Tibial artery (tissue), 4 donors: ENCODE measurements at places on chromosomes 3 and 15.
A peak's percentile ranks its signal among the peaks of the same experiment; 100 is the strongest.

DNA sequence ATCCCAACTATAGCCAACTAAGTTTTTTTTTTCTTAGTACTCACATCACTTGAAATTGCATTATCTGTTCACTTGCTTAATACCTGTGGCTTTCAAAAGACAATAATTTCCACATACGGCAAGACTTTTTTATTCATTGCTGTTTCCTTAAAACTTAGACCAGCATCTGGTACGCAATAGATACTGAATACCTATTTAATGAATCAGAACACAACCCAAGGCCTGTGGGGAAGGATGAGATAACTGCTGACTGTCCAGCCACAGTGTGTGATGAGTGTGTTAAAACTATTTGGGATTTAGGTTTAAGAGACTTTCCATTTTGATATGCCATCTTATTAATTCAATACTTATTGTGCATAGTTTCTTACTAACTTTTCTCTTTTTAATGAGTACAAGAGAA, 988.7 kb downstream of the NTRK3 start:
- no peak overlapping the region for H3K27ac ChIP-seq
- no peak overlapping the region for H3K4me3 ChIP-seq
- no peak for DNase-seq
- H3K27me3 ChIP-seq, result no peaks in the 10 kb centered on the region

GRCh38 chr3:9157651-9158362, 91.6 kb downstream of the SRGAP3 start:
- no peak for DNase-seq
- H3K4me3 ChIP-seq, result no peak overlapping the region
- no peak overlapping the region for H3K27ac ChIP-seq
- H3K27me3 ChIP-seq, result no peaks in the 10 kb centered on the region

GRCh38 chr15:57355259-57355658, 21.0 kb upstream of the CGNL1 start:
- peaks cover 7% of the 10 kb centered on the region for H3K27me3 ChIP-seq
- H3K4me3 ChIP-seq, result no peak overlapping the region
- H3K27ac ChIP-seq, result no peak overlapping the region
- no peaks in the 10 kb centered on the region for H3K36me3 ChIP-seq
- no peaks in the 10 kb centered on the region for H3K4me1 ChIP-seq

DNA sequence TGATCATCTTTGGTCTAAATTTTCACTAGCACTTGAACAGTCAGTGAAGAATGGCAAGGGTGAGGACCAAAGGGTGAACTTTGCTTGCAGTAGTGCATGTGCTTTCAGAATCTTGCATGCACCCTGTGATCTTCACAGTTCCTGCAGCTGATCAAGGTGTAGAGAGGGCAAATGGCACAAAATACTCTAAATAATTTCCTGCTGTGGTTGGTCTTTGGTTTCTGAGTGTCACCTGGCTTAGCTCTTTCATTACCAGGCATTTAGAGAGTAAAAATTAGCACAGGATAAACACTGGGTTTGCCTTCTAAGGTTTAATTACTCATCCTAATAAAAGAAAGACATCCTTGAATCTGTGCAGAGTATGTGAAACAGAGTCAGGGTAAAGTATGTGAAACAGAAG, 11.4 kb downstream of the TIPARP start:
- H3K36me3 ChIP-seq, result no peaks in the 10 kb centered on the region
- no peak for DNase-seq
- no peak overlapping the region for H3K4me3 ChIP-seq
- peaks cover 19% of the 10 kb centered on the region for H3K4me1 ChIP-seq
- no peaks in the 10 kb centered on the region for H3K27me3 ChIP-seq
- no peak overlapping the region for H3K27ac ChIP-seq

DNA sequence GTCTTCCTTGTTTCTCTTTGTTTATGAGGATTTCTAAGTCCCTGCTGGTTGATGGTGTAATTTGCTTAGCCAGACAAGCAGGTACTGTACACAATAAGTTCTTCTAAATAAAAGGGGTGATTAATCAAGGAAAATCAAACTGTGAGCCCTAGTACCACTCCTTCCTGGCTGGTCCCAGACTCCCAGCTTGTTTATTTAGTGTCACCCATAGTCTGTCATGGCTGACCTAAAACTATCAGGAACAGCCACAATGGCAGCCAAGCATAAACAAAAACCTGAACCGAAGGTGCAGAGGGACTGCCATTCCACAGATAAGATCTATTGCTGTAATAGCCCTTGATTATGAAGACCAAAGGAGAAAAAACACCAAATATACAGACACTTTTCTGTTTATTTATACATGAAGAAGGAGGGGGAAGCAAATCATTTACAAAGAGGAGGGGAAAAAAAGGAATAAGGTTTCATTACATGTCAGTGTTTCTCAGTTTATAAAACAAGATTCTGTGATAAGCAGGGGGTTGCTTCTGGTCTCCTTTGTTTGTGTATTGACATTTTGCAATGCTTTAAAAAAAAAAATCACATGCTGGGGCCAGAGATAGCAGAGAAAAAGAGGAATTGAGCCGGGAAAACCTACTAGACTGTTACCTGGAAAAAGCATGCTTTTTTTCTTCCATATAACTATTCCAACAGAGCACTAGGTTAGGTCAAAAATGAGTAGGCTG, 182.4 kb upstream of the DPH6 start:
- H3K27ac ChIP-seq, result no peak overlapping the region
- H3K27me3 ChIP-seq, result no peaks in the 10 kb centered on the region
- DNase-seq, result no peak
- H3K4me3 ChIP-seq, result no peak overlapping the region

GRCh38 chr15:39873978-39874377, 46.1 kb downstream of the GPR176 start:
- no peak for DNase-seq
- no peak overlapping the region for H3K27ac ChIP-seq
- H3K36me3 ChIP-seq, result no peaks in the 10 kb centered on the region

DNA sequence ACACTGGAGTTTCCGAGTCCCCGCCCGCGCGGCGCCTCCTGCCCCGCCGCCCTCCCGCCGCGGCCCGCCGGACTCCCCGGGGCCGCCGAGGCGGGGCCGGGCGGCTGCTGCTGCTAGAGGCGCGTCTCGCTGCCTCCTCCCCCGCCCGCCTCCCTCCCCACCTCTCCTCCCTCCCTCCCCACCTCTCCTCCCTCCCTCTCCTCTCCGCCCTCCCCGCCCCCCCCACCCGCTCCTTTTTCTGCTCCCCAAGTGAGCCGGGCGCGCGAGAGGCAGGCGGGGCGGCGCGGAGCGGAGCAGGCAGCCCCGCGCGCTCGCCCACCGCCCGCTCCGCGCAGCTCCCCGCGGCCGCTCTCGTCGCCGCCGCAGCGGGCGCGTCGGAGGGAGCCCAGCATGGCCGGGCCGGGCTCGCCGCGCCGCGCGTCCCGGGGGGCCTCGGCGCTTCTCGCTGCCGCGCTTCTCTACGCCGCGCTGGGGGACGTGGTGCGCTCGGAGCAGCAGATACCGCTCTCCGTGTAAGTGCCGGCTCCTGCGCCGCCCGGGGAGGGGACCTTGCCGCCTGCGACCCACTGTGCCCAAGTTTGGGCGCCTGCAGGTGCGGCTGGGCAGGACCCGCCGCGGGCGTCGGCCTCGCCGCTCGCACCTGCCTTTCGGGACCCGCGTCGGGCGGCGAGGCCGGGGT, at the start of gene CACNA2D3:
Gene CACNA2D3, plus strand, starts transcription at position 229 of the 679 bp plus-strand sequence.
- peaks cover 36% of the 10 kb centered on the region for H3K4me1 ChIP-seq
- peak within 1 kb of the TSS; percentile 61 for H3K4me3 ChIP-seq
- DNase-seq, result no peak
- H3K27me3 ChIP-seq, result peaks cover 48% of the 10 kb centered on the region
- H3K27ac ChIP-seq, result no peak within 1 kb of the TSS

DNA sequence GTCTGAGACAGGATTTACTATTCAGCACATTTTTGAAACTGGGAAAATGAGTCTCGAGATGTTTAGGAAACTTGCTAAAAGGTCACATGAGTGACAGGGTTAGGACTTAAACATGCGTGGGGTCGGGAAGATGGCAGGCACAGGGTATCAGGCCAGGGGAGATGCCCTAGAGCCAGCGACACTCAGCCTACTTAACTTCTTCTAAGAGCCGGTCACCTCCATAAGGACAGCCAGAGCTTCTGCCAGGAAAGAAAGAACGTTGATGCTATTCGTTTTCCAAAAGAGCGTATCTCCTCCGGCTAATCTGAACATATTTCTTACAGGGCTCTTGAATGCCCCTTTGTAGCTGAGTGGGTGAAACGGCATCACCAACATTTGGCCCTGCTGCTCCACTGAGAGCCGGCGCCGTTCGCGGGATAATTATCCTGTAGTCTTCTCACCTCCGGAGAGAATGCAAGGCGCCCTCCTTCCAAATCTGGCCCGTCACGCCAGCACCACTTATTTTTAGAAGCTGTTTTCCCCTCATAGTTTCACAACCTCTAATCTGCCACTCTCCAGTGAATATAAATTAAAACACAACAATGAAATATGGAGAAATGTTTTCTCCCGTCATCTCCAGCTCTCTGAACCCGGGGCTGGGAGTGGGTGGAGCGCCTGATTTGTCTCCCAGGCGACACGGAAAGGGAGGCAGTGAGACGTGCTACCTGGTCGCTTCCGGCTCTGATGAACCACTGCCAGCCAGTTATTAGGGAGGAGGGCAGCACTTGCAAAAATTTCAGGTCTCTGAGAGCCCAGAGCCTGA, 58.5 kb downstream of the LIPC start:
- H3K4me3 ChIP-seq, result no peak overlapping the region
- no peaks in the 10 kb centered on the region for H3K36me3 ChIP-seq
- H3K27me3 ChIP-seq, result no peaks in the 10 kb centered on the region
- peaks cover 3% of the 10 kb centered on the region for H3K4me1 ChIP-seq
- no peak for DNase-seq
- no peak overlapping the region for H3K27ac ChIP-seq

GRCh38 chr3:34381243-34381642, 582.8 kb downstream of the PDCD6IP start:
- DNase-seq, result no peak
- H3K27ac ChIP-seq, result no peak overlapping the region
- no peaks in the 10 kb centered on the region for H3K36me3 ChIP-seq

DNA sequence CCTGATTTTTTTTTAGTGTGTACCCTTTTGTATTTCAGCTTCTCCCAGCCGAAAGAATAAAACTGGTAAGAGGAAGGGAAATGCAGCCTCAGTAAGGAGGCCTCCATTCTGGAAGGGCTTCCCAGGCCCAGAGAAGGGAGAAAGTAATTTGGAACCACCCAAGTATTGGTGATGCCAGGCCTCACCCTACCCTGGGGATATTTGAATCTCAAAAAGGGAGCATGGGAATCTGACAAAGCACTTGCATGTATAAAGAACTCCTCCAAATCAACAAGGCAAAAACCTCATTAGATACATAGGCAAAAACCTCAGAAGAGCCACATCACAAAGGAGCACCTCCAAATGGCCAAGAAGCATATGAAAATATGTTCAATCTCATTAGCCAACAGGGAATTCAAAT, 68.8 kb upstream of the GLCE start:
- H3K36me3 ChIP-seq, result no peaks in the 10 kb centered on the region
- H3K4me1 ChIP-seq, result no peaks in the 10 kb centered on the region
- no peak overlapping the region for H3K4me3 ChIP-seq
- no peak overlapping the region for H3K27ac ChIP-seq

DNA sequence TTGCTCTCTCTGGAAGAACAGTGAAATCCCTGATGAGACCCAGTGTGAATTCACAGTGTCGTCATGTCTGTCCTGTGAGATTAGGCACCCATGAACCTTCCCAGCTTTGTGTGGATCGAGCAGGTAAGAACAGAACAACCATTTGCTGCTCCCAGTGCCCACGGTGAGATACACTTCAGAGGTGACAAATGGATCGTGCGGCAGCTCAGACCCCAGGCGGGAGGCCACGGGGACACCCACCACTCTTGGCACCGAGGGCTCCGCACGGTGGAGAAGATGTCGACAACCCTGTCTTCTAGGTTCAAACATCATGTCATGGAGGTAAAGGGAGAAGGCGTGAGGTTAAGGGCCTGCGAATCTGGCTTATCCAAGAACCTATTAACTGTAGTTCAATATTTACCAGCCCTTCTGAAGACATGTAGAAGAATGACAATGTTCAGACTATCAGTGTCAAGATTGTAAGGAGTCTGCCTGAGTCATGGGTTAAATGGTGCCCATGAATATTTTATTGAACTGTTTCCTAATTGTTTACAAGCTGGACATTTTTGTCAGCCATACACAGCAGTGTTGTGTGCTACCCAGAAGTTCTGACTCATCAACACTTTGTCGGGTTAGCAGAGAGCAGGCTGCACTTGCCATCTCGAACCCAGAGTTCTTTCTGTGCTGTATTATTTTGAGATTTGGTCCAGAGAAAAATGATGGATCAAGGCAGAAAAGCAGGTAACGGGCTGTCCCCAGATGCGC, 15.5 kb upstream of the PCSK6 start:
- peaks cover 17% of the 10 kb centered on the region for H3K27me3 ChIP-seq
- H3K4me1 ChIP-seq, result peaks cover 15% of the 10 kb centered on the region
- no peaks in the 10 kb centered on the region for H3K36me3 ChIP-seq
- H3K27ac ChIP-seq, result no peak overlapping the region

DNA sequence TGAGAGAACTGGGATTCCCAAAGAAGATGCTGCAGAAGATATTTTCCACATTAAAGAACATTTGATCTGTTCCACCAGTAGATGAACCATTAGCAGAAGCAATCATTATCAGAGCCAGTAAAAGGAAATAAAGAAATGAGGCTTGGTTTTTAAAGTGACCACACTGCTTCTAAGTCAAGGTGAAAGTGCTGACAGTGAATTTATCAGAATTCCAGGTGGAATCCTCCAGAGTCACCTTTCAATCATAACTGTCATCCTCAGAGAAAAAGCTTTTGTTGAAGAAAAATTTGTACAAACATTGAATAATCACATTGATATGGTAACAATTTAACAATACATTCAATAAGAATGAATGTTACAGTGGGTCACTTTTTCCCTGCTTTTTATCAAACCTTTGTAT, 99.8 kb downstream of the GREM1 start:
- no peak overlapping the region for H3K27ac ChIP-seq
- no peaks in the 10 kb centered on the region for H3K36me3 ChIP-seq
- DNase-seq, result no peak
- H3K27me3 ChIP-seq, result no peaks in the 10 kb centered on the region
- no peak overlapping the region for H3K4me3 ChIP-seq

GRCh38 chr15:69591905-69592508, 139.4 kb downstream of the RPLP1 start:
- H3K36me3 ChIP-seq, result no peaks in the 10 kb centered on the region
- no peak overlapping the region for H3K27ac ChIP-seq
- peaks cover 26% of the 10 kb centered on the region for H3K4me1 ChIP-seq
- no peak overlapping the region for H3K4me3 ChIP-seq

GRCh38 chr3:195155570-195156241, 115.3 kb downstream of the XXYLT1 start:
- DNase-seq, result no peak
- peaks cover 21% of the 10 kb centered on the region for H3K4me1 ChIP-seq
- H3K27ac ChIP-seq, result no peak overlapping the region
- no peaks in the 10 kb centered on the region for H3K36me3 ChIP-seq
- H3K27me3 ChIP-seq, result no peaks in the 10 kb centered on the region

DNA sequence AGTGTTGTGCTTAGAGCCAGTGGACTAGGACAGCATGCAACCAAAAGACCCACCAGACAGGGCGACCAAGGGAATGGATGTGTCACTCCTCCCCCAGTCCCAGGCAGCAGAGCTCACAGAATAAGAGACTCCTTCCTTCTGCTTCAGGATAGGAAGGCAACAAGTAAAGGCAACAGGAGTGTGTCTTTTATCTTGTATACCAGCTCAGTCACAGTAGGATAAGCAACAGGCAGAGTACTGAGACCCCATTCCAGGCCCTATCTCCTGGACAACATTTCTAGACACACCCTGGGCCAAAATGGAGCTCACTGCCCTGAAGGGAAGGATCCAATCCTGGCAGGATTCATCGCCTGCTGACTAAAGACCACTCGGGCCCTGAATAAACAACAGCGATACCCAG, 25.0 kb downstream of the PDCD10 start:
- no peaks in the 10 kb centered on the region for H3K4me1 ChIP-seq
- DNase-seq, result no peak
- H3K27me3 ChIP-seq, result no peaks in the 10 kb centered on the region
- no peak overlapping the region for H3K4me3 ChIP-seq
- peaks cover 20% of the 10 kb centered on the region for H3K36me3 ChIP-seq

- no peak overlapping the region for H3K27ac ChIP-seq
- H3K27me3 ChIP-seq, result no peaks in the 10 kb centered on the region
- no peak for DNase-seq
- no peaks in the 10 kb centered on the region for H3K36me3 ChIP-seq
Observed at GRCh38 chr15:60840306-60840702, 361.4 kb upstream of the ICE2 start.
